ENCODE measurements at places on chromosomes 1 and 21.

GRCh38 chr1:24828887-24829192, 83.6 kb downstream of the CLIC4 start:
- no peak for DNase-seq

GRCh38 chr1:165011991-165012531, 344.5 kb downstream of the LMX1A start:
- DNase-seq: no peak

DNA sequence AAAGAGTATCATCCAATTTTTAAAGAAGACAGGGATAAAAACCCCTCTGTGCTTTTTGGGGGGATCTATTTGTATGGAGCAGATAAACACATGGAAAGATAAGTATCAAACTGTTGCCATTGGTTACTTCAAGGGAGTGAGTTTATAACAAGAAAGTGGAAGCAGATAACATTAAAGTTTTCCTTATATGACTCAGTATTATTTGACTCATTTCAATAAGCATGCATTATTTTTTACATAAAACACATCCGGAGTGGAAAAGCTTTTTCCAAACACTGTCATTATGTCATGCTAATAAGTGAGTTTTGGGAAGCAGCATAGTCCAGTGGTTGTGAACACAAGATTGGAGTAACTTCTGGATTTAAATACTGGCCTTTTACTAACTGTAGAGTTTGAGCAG, 452.2 kb downstream of the LTN1 start:
- DNase-seq: no peak

DNA sequence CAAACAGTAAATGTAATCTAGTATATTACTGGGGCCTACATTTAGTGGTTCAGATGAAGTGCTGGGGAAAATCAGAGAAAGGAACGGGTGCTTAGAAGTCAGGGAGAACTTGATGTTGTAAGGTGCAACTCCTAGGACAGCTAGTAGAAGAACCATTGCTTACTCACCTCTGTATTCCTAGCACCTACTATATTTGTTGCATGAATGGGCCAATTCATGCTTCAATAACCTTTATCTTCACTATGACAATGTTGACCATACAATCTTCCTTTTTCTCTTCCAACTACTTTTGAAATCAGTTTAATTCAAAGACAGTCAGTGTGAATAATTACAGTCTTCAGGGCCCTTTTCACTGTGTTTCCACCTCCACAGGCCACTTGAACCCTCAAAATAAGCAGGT, 125.0 kb upstream of the DMRTA2 start:
- DNase-seq: no peak

- no peak for DNase-seq
These were observed 14.5 kb downstream of the RBBP5 start for GRCh38 chr1:205107327-205107726.

DNA sequence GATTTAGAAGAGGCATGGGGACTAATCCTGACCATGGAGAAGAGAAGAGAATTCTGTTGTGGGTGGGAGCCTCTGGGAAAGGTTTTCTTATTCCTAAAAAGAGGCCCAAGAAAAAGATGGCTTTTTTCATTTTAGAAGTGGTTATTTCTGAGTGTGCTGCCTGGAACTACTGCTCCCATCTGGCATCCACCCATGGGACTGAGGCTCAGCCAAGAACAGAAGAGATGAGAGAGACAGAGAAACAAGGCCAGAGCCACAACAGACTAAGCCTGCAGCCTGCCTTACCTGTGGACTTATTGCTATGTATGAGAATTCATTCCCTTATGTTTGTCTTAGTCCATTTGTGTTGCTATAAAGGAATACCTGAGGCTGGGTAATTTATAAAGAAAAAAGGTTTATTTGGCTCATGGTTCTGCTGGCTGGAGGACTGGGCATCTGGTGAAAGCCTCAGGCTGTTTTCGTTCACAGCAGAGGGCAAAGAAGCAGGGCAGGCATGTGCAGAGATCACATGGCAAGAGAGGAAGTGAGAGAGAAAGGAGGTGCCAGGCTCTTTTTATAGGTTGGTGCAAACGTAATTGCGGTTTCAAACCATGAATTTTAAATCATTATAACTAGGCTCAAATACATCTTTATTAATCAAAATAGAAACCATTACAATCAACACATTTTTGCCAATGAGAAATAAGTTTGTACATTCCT, 57.5 kb upstream of the PRDM2 start:
- DNase-seq: no peak

DNA sequence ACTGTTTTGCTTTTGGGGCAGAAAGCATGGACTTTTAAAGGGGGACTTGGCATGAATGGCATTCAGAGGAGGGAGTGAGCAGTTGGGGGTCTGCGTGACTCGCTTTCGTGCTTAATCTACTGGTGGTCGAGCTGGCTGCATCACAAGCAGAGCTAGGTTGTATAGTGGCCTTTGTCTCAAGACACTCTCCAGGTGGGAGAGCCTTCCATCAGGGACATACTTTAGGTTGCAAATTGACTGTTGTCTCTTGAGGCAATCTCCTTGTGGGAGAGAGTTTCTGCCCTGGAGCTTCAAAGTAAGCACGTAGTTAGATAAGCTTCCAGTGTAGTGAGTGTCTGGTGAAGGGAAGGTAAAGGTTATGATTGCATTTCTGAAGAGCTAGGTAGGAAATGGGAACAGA, 93.9 kb downstream of the C1orf21 start:
- no peak for DNase-seq

DNA sequence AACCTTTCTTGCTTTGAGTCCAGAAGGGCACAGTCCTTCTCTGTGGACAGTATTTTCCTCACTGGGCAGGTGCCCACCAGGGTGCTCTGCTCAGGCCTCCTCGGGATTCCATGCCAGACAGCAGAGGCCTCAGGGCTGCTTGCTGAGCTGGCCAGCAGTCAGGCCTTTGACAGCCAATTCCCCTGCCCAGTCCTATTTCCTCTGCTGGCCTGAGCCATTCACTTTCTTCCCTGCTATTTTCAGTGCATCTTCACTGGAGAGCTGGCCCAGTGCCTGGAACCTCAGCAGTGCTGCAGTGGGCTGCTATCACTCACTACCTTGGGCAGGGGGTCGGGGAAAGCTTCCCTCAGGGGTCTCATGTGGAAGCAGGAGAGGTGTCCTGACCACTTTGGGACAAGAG, 33.2 kb downstream of the KCNA10 start:
- no peak for DNase-seq

All from RCC 7860 (cell line).